ENCODE measurements at places on chromosomes 16 and 17.

DNA sequence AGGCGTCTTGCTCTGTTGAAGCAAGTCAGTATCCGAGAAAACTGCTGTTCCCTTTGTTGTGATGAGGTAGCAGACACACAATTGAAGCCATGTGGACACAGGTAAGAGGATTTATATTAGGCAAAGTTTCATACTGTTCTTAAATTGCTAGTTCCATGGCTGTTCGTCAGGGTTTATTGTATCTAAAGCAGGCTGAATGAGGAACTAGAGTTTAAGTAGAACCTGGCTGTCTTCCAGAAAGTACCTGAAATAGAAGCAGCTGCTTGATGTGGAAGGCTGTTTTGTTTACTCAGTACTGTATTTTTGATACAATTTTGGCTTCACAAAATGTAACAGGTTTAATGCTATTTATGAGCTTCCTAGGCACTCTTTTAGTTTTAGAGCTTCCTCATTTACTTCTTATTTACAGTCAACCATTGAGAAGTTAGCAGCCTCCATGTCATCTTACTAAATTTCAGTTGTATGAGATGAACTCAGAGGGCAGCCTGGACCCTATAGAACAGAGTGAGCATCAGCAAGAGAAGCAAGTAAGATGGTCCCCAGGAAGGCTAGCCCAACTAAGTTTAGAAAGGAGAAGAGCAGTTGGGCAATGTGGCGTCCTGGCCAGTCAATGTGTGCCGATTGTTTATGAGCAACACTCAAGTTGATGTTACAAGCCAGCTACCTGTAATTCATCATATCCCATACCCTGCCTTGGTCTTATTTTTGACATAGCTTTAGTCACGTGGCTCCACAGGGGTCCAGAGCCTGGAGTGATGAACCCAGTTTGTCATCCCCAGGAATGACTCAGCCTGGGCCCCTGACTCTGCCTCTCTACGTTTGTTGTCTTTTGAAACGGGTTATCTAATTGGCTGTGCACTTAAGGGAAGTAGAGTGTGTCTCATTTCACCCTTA, 9.7 kb upstream of the ARL2BP start:
- DNase-seq, result no peak

- no peak for DNase-seq
Observed at GRCh38 chr16:3610698-3611145, 684 bp downstream of the SLX4 start.

DNA sequence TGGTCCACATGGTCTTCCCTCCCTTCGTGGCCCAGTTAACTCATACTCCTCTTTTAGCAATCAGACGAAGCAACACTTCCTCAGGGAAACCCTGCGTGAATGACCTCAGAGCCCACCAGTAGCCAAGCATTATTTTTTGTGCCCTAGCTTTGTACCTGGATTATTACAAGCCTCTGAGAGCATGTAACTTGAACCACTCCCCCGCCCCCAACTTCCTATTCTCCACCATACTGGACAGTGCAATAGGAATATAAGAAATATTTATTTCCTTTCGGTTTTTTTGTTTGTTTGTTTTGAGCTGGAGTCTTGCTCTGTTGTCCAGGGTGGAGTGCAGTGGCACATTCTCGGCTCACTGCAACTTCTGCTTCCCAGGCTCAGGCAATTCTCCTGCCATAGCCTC, 2.9 kb downstream of the CPPED1 start:
- no peak for DNase-seq

- no peak for DNase-seq
Observed at GRCh38 chr16:28821874-28822519, 802 bp upstream of the ATXN2L start.

GRCh38 chr16:15502041-15502725, 67.8 kb downstream of the BMERB1 start:
- DNase-seq, result peak; percentile 31

- no peak for DNase-seq
Observed at GRCh38 chr16:66360624-66361324, 5.7 kb upstream of the CDH5 start.

DNA sequence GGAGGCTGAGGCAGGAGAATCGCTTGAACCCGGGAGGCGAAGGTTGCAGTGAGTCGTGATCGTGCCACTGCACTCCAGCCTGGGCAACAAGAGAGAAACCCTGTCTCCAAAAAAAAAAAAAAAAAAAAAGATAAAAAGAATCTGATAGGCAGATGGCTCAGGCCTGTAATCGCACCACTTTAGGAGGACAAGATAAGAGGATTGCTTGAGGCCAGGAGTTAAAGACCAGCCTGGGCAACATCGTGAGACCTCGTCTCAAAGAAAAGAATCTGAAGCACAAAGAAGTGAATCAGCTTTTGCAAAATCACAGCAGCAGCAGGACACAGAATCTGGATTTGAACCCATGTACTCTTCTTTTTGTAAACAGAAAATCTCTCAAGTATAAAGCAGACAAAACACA, 7.6 kb downstream of the NOB1 start:
- no peak for DNase-seq
